Stimulated activated CD4-positive, alpha-beta T cell treated with anti-CD3 and anti-CD28 coated beads, Interleukin-15, amount 100 ng/mL, for 1 hour (primary cell): ENCODE measurements at places on chromosomes 7 and 10.

GRCh38 chr7:43876241-43876640 is 6.9 kb upstream of the MRPS24 start:
- DNase-seq = no peak

DNA sequence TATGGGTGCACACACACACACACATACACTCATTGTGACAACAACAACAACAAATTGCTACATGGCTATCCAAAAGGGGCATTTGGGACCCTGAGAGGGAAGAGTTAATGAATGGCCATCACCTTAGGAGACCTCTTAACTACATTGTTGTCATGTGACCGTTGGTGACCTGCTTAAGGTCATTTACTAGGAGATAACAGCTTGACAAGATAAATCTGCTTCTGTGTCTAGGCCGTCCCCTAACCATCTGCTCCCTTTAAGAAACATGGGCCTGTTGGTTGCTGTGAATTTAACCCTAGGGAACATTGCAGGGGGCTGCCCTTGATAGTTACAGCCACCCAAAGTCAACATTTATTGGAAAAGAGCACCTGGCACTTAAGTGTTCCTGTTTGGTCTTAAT is 29.7 kb downstream of the C1QL3 start:
- DNase-seq = no peak

DNA sequence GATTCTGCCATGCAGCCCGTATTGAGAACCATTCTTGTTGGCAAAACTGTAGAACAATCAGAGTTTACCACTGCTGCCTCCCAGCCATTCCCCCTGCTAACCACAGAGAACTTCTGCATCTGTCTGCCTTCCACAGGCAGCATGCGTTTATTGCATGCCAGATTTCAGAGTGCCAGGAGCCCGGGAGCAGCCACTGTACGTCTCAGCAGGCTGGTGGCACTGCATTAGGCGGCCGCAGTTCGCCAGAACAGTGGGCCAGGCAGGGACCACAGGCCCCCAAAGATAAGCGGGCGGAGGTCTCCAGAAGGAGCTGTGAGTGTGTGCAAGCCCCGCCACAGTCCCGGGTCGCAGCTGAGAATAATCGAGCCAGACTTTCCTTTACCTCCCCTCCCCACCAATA is 31.8 kb downstream of the ZNF467 start:
- DNase-seq = no peak

DNA sequence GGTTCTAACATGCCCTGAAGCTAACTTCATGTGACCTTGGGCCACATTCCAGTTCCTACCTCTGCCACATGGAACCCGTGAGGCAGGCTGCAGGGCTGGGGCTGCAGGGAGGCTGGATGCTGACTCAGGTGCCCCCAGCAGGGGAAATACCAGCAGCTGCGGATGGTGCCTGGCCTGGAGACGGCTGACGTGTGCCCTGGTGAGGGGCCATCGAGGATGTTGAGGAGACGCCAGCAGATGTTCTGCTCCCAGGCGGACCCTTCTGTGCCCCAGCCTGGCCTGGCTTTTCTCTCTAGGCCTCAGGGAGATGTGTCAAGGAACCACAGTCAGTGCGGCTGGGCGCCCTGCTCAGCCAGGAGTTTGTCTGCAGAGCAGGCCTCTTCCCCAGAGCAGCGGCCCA is 8.8 kb downstream of the BAG3 start:
- DNase-seq = no peak

DNA sequence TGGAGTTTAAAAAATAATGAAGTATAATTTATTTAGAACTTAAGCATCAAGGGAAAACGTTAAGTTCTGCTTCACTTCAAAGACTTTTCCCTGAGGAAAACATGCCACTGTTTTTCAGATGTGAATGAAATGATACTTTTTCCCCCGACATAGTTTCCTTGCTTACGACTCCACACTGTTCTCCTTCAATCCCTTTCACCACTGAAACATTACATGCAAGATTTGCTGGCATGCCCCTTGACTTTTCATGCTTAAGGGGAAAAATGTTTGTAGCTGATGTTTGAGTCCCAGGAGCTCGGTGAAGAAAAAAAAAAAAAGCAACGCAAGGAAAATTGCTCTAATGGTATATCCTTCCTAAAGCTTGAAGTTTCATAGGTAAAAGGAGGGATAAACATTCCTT is 10.0 kb downstream of the GLI3 start:
- no peak for DNase-seq

DNA sequence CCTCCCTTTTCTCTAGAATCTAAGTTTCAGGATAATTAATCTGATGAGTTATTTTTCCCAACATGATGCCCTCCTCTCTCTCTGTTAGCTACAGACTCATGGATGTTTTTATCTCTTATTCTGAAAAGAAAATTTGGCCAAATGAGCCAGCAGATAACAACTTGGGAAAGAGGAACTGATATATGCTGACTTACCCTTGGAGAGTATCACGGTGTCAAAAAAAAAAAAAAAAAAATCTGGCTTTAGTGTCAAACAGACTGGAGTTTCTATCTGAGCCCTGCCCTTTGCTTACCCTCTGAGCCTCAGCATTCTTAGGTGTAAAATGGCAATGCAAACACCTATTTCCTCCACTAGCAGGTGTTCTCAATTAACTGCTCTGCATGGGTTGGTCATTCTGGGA is 190.4 kb downstream of the AHR start:
- DNase-seq = no peak
